Activated T-cell treated with anti-CD3 and anti-CD28 coated beads, Interleukin-2, amount 50 U/mL, for 72 hours (primary cell): ENCODE measurements at places on chromosomes 3 and 15. TPM values are rescaled to one million over a fixed set of nuclear protein-coding genes. Genes with fewer than 3 reads are reported as not detected.

ACKR2 gene
- 1.1 TPM for total RNA-seq

POLG gene
- 74.1 TPM for total RNA-seq

PCYT1A gene
- 56.9 TPM for total RNA-seq

GHSR gene
- not detected for total RNA-seq

GABRR3 gene
- not detected for total RNA-seq

GALNT15 gene
- 0.30 TPM for total RNA-seq

FOXB1 gene
- 6.0 TPM for total RNA-seq

TIMP4 gene
- 0.24 TPM for total RNA-seq

DNA sequence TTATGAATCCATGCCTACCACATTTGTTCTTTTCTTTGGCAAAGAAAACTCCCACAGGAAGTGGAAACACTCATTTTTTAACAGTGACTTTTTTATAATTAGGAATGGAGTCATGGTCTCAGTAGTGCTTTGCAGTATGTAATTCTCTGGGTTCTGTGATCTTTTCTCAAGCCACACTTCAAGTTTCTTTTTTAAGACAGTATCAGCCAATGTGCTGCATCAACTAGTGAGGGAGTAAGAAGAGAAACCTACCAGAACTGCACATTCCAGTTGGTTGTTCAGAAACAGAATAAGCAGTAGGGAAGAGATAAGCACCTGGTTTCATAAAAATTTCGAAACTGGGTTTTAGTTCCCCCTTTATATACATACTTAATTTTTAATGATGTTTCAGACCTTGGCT is 126.3 kb downstream of the FOXB1 start:
- DNase-seq: no peak
- H3K4me1 ChIP-seq: peaks cover 40% of the 10 kb centered on the region
- no peak overlapping the region for H3K4me3 ChIP-seq

GRCh38 chr3:14435175-14436014 is 33.0 kb downstream of the SLC6A6 start:
- no peaks in the 10 kb centered on the region for H3K36me3 ChIP-seq
- H3K27ac ChIP-seq: no peak overlapping the region
- H3K27me3 ChIP-seq: no peaks in the 10 kb centered on the region
- peak overlapping the region; percentile 77 for H3K4me3 ChIP-seq

- no peaks in the 10 kb centered on the region for H3K36me3 ChIP-seq
- no peak overlapping the region for H3K4me3 ChIP-seq
- peaks cover 40% of the 10 kb centered on the region for H3K27me3 ChIP-seq
Observed at GRCh38 chr15:71781965-71782265, 28.4 kb upstream of the NR2E3 start.

DNA sequence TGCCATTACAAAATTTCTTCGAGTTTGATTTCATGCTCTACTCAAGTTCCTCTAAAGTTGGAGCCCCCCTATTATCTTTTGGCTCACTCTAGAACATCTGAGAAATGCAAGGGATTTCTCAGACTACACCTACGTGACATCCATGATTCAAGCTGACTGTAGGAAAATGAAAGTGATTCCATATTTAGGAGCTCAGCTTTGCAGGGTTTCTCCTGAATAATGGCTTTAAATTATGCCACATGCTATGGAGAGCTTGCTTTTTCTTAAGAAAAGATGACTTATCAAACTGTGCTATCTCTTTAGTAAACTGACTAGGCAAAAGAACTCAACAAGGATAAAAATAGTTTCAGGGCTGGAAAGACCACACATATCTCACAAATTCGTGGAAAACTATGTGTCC is 292.1 kb downstream of the LSAMP start:
- H3K4me1 ChIP-seq: no peaks in the 10 kb centered on the region
- no peaks in the 10 kb centered on the region for H3K27me3 ChIP-seq
- no peak for DNase-seq
- no peak overlapping the region for H3K27ac ChIP-seq
- no peak overlapping the region for H3K4me3 ChIP-seq

- peaks cover 82% of the 10 kb centered on the region for H3K4me1 ChIP-seq
- no peak for DNase-seq
- H3K4me3 ChIP-seq: peak overlapping the region; percentile 84
- H3K27ac ChIP-seq: peak overlapping the region; percentile 93
- peaks cover 12% of the 10 kb centered on the region for H3K36me3 ChIP-seq
Observed at GRCh38 chr15:101187820-101188636, 63.8 kb downstream of the CHSY1 start.

DNA sequence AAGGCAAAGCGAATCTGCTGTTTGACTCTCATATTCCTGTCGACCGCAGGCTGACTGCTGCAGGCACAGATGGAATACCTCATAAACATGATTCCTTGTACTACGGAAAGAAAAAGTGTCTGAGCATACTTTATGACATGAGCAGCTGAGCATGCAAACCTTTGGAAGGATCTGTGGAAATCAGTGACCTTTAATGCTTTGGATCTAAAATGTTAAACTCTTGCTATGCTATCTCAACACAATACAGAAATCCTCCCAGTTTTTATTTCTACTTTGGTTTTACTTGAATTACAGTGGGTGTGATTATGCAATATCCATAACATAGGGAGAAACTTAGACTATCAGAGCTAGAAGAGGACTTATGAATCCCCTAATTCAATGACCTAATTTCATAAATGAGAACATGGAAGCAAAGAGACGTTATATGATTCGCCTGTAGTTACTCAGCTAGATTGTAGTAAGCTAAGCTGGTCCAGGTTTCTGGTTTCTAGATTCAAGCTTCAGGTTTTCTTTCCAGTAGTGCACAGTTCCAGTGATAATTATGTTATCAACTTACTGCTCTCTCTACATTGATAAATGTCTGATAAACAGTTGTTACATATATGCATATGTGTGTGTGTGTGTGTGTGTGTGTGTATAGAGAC is 127.6 kb upstream of the GBE1 start:
- no peaks in the 10 kb centered on the region for H3K27me3 ChIP-seq
- H3K36me3 ChIP-seq: no peaks in the 10 kb centered on the region
- no peak overlapping the region for H3K4me3 ChIP-seq
- no peaks in the 10 kb centered on the region for H3K4me1 ChIP-seq

GRCh38 chr15:62708470-62708869 is 334.1 kb upstream of the TPM1 start:
- no peak overlapping the region for H3K4me3 ChIP-seq
- no peaks in the 10 kb centered on the region for H3K36me3 ChIP-seq
- peaks cover 4% of the 10 kb centered on the region for H3K27me3 ChIP-seq
- no peak overlapping the region for H3K27ac ChIP-seq

- H3K36me3 ChIP-seq: no peaks in the 10 kb centered on the region
- H3K4me1 ChIP-seq: peaks cover 18% of the 10 kb centered on the region
- H3K4me3 ChIP-seq: no peak overlapping the region
- no peak for DNase-seq
Observed at GRCh38 chr3:143302638-143303171, 183.1 kb downstream of the CHST2 start.

DNA sequence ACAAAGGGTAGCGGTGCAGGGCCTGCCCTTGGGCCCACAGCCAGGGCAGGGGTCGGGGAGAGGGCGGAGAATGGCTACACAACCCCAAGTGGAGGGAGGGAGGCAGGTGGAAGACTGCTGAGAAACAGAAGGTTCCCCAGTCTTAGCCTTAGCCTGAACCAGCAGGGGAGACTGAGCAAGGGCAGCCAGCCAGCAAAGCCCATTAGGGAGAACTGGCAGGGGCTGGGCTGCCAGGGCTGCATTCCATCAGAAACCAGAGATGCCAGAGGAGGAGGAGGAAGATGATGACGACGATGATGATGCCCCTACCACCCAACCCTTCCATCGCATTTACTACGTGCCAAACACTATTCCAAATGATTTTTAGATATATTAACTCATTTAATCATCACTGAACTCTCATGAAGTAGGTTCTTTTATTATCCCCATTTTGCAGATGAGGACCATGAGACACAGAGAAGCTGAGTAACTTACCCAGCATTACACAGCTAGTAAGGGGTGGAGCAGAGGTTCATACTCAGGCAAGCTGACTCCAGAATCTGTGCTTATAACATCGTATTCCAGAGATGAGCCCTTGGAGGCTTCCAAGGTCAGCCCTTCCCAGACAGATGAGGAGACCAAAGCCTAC is 8.7 kb downstream of the SEMA7A start:
- peaks cover 4% of the 10 kb centered on the region for H3K36me3 ChIP-seq
- H3K4me3 ChIP-seq: no peak overlapping the region
- H3K27ac ChIP-seq: no peak overlapping the region
- H3K4me1 ChIP-seq: peaks cover 82% of the 10 kb centered on the region
- no peaks in the 10 kb centered on the region for H3K27me3 ChIP-seq
- DNase-seq: no peak

GRCh38 chr3:82353306-82354171 is 592.1 kb upstream of the GBE1 start:
- DNase-seq: no peak
- H3K36me3 ChIP-seq: no peaks in the 10 kb centered on the region
- H3K27ac ChIP-seq: no peak overlapping the region
- no peak overlapping the region for H3K4me3 ChIP-seq
- no peaks in the 10 kb centered on the region for H3K4me1 ChIP-seq
